ENCODE measurements at places on chromosomes 12 and 14.

GRCh38 chr12:82862069-82862841 lies 175.5 kb downstream of the TMTC2 start:
- peak; percentile 25 for DNase-seq

DNA sequence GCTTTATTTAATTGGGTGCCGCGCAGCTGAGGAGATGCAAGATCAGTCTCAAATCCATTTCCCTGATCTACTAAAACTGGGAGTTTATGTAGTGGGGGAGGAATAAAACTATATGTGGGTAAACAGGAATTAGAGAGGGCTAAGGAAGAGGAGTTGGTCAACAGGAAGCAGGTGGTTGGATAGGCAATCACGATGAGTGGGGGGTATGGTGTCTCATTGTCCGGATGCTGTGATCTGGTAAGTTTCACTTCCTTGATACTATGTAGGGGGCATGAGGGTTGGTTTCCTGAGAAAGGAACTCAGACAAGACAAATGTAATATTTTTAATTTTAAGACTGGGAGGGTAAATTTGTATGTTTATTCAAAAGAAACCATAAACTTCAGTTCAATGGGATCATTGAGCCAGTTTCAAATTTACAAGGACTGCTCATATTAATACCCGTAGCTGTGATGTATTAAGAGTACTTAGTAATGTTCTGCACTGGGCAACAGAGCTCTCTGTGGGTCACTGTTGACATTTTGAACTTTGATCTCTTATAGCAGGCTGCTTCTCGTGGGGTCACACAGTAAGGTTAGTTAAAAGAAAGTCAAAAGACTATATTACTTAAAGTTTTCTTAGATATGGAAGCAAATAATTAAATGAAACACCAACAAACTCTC lies 786.2 kb upstream of the FBXO33 start:
- no peak for DNase-seq

GRCh38 chr14:89178800-89179535 lies 238.1 kb downstream of the FOXN3 start:
- peak; percentile 40 for DNase-seq

DNA sequence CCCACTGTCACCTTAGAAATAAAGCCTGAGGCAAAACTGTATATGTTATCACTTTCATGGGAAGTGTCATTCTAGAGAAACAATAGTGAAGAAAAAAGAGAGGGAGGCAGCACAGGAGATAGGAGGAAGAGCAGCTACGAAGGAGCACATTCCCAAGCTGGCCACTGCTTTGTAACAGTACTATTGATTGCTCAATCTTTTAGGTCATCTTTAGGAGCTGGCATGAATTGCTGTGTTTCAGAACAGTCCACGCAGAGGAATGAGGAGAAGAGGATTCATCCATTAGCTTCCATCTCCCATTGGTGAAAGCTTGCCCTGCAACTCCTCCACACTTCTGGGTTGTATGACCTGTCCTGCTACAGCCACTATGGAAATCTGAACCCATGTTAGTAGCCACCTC lies 372.5 kb upstream of the DDHD1 start:
- peak; percentile 72 for DNase-seq

DNA sequence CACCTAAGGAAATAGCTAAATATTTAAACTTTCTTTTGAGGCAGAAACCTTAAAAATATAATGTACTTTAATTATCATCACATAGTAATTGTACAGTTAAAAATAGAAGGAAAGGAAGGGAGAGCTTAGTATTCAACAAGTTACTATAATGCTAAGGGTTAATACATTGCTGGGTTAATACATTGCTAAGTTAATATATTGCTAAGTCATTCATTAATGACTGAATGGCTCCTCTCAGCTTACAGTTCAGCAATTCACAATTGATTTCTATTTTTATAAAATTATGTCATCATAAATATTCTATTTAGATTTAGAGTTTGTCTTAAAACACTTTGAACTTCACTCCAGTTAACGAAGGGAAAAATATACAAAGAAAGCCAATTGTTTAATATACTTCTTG lies 207.9 kb downstream of the BMP4 start:
- DNase-seq: no peak

GRCh38 chr12:81092053-81092452 lies 14.2 kb downstream of the ACSS3 start:
- no peak for DNase-seq

DNA sequence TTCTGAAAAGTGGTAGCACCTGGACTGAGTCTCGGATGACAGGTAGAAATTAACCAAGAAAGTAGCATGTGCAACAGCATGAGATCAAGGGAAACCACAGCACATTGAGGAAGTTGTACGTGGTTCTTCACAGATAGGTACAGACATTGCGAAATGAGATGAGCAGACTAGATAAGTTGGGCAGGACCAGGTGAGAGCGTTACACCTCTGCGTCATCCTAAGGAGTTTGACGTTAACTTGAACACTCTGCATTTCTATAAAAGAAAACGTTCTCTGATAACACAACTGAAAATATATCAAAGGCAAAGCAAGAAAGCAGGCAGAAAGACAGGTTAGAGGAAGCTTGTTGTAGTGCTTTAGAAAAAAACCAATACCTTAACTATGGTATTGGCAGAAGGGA lies 98.5 kb upstream of the RASSF8 start:
- DNase-seq: no peak

DNA sequence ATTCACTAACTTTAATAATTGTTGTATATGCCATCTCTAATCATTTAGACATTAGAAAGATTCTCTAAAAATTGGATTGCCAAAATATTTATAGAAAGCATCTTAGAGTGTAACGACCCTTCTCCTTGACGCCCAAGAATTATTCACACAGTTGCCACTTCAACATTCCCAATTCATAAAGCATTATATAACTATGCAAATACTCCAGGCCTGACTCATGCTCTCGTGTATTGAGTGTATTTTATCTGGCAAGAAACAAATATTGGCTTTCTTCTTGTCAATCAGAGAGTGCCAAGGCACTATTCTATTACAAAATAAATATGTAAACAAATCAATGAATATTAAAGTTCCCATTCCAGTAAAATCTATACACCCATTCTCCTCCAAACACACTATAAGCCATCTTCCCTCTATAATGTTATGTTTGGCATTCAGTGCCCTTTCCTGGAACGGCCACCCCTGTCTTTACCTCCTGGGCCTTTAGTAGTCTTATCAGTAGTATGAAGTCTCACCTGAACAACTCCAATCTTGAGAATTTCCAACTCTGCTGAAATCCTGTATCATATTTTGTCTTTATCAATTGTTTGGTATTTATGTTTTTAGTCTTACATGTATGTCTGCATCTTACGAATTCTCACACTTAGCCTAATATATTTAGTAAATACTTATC lies 182.6 kb downstream of the PIK3C2G start:
- peak; percentile 24 for DNase-seq

- no peak for DNase-seq
Measured at GRCh38 chr12:71371122-71371521, 68.5 kb upstream of the LGR5 start.

DNA sequence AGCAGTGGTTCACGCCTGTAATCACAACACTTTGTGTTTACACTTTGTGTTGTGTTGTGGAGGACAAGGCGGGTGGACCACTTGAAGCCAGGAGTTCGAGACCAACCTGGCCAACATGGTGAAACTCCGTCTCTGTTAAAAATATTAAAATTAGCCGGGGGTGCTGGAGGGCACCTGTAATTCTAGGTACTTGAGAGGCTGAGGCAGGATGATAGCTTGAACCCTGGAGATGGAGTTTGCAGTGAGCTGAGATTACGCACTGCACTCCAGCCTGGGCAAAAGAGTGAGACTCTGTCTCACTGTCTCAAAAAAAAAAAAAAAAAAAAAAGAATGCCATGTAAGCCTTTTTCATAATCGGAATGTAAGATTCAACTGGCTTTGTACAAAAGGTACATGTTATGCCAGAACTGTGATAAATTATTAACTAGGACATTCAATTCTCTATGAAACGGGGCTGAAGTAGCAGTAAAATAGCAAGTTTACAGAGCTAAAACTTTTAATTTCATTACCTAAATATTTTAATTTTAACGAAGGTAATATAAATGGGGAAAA lies 13.9 kb upstream of the PITPNM2 start:
- DNase-seq: no peak

DNA sequence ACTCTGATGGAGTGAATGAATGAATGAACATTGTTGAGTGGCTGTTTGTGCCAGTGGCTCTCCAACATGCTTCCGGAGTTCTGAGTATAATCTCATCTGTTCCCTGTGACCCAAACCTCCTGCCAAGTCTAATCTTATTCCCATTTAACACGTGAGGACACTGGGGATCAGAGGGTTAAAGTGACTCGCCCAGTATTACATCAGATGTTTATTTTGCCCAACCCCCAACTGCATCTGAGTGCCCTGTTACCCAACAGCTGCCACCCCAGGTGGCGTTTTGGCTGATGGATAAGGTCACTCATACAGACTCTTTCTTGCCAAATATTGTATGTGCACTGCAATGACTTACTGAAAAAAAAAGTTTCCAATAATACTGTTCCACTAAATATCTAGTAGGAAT lies 210.9 kb downstream of the EXOC5 start:
- DNase-seq: no peak

- DNase-seq: no peak
Measured at GRCh38 chr12:41419131-41419893, 231.2 kb downstream of the PDZRN4 start.

DNA sequence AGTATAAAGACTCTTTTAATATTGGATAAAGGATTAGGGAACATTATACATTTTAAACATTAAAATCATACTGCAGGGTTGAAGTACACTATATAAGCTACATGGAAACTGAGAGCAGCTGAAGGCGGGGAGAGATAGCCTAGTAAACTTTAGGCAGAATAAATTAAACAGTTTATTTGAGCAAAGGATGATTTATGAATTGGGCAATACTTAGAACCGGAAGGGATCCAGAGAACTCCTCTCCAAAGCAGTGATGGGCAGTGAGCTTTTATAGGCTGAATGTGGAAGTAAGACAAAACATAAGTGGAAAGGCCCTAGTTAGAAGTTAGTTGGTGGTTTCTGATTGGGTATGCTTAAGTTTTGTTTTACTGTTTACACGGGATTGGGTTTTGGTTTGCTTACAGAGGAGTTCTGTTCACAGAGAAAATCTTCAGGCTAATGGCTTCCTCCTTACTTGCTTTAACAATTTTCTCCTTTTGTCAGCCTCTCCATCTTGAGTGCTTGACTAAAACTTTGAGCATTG lies 18.9 kb downstream of the LEMD3 start:
- DNase-seq: no peak

- DNase-seq: peak; percentile 70
Measured at GRCh38 chr12:851913-852312, 97.6 kb downstream of the RAD52 start.

DNA sequence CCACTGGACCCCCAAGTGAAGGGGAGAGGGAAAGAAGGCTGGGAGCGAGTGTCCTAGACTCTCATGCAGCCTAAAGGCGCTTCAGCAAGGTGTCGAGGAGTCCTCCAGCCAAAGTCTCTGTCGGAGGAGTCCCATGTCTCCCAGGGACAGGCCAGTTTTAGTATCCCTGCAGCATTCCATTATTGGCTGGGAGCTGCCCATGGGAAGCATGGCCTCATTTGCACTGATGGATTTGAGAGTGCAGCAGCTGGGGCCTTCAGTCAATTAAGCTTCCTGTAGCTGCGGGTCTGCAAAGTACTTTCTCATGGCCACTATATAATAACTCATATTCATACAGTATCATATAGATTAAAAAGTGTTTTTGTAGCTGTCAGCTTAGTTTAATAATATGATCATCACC lies 12.4 kb upstream of the RPH3A start:
- no peak for DNase-seq

DNA sequence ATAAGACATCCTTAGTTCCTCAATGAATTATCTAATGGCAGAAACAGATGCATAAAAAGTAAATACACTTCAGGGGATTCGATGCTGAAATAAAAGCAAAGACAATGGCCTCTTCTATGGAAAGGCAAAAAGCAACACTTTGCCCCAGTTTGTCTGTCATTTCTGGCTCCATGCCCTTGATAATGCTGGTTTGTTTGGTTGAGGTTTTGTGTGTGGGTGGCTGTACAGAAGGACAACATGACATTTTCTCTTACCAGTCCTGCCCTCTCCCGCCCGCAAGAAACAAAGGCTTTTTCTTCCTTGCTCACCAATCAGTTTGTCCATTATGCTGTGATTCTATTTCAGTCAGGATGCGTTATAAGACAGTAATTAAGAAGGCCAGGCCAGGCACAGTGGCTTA lies 18.1 kb upstream of the WDR89 start:
- no peak for DNase-seq

- peak; percentile 42 for DNase-seq
Measured at GRCh38 chr14:53306267-53306721, 153.2 kb upstream of the DDHD1 start.

- peak; percentile 88 for DNase-seq
Measured at GRCh38 chr14:58899317-58899713, 261.6 kb downstream of the DACT1 start.

GRCh38 chr14:66514213-66514612 lies 6.3 kb downstream of the GPHN start:
- peak; percentile 43 for DNase-seq

GRCh38 chr14:77438596-77438995 lies 15.3 kb upstream of the NOXRED1 start:
- DNase-seq: no peak

GRCh38 chr14:21063479-21063878 lies 5.9 kb downstream of the RNASE8 start:
- peak; percentile 90 for DNase-seq

DNA sequence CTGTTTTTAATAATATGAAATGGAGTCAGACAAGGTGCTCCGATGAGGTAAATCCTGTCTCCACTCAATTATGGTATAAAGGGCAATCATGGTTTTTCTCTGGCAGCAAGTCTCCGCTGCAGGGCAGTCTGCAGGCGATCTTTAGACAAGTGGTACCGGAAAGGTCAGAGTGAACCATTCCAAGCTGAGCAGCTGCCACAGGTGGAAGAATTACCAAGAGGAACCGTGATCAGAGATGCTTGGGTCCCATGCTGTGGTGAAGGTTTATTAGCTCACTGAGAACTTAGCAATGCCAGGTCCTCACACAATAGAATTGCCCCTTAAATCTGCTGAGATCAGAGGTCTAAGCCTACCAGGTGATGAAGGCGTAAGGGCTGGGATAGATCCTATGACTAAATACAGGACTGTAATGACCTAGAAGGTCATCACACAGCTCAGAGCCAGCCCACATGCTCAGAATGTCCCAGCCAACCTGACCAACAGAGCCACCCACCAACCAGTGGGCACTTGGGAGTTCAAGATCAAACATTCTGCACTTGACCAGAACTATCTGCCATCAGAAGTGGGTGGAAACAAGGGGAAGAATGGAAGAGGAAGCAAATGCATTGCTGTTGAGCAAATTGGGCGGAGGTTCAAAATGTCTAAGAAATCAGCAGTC lies 175.2 kb upstream of the BCL2L14 start:
- DNase-seq: no peak

DNA sequence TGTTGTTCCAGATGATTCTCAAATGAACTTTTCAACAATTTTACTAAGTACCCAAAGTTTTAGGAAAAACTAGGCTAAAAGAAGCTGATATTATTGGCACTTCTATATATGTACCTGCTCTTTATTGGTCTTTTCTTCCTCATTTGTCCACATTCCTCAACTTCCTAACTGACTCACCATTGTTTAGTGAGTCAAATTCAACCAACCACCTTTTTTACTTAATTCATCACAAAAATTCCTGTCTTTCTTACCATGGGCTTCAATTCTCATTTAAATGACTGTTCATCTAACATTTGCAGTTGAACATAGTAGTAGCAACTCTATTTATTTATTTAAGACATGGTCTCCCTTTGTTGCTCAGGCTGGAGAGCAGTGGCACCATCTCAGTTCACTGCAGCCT lies 47.6 kb upstream of the SLC2A13 start:
- no peak for DNase-seq
